ENCODE measurements at places on chromosomes 2 and 18. TPM values are rescaled to one million over a fixed set of nuclear protein-coding genes. Genes with fewer than 3 reads are reported as not detected.

EMILIN2 gene
- 2.2 TPM for total RNA-seq

DNA sequence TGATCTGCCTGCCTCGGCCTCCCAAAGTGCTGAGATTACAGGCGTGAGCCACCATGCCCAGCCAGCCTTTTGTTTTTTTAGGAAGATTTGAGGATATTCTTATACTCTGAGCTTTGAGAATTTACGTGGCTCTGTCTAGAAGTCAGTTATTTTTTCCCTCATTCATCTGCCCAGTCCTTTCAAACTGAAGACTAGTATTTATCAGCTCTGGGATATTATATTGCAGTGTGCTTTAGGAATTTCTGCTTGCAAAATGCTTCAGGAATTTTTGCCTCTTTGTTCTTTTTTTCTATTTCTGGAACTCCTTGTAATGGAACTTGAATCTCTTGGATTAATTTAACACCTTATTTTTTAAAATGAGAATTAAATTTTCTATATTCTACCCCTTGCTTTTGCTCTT lies 22.6 kb downstream of the ACSL3 start:
- no peak for DNase-seq

GRCh38 chr2:3503483-3503882 lies 15.8 kb downstream of the ADI1 start:
- no peak for DNase-seq

- no peak for DNase-seq
Measured at GRCh38 chr2:84963692-84964405, 7.1 kb upstream of the KCMF1 start.

DNA sequence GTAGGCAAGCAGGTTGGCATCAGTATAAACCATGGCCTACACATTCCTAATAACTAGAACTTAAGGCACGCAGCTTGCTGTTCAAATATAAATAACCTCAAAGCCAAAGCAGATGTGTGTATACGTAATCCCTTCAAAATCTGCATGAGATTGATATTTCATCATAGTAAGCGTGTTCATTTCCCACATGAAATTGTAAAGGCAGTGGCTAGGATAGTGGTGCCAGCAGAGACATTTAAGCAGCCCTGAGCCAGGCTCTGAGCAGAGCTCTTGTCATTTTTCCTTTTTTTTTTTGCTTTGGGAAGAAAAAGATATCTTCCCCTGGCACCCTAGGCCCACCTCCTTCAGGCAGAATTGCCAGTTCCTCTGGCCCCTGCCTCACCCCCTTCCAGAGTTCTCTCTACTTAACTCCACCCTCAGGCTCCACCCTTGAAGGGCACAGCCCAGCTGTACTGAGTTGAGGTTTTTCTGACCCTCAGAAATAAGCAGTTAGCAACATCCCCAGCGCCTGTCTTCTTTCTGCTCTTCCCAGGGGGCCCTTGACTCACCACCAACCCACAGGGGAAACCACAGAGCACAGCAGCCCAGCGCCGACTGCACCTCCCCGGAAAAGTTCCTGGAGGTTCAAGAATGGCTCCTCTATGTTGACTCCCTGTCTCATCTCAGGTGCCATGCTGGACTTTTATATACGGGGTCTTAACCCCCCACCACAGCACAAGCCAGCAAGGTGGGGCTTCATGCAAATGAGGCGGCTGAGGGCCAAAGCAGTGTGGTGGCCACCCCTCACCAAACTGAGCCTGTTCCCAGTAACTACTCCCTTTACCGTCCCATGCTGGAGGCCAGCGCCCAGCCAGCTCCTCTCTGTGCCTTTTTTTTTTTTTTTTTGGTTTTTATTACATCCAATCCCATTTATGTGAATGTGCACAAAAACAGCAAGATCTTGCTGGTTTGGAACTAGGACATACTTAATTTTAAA lies 84.7 kb downstream of the EHD3 start:
- DNase-seq: no peak

GRCh38 chr2:204452464-204453023 lies 92.7 kb upstream of the PARD3B start:
- DNase-seq: peak; percentile 73

GRCh38 chr18:21451851-21452250 lies 148.7 kb downstream of the ESCO1 start:
- DNase-seq: no peak

- DNase-seq: peak; percentile 92
Measured at GRCh38 chr2:172172513-172173173, 69.9 kb upstream of the DLX2 start.

Measured in neural progenitor cell (in vitro differentiated cells).